ENCODE measurements at places on chromosomes 12 and 14.

DNA sequence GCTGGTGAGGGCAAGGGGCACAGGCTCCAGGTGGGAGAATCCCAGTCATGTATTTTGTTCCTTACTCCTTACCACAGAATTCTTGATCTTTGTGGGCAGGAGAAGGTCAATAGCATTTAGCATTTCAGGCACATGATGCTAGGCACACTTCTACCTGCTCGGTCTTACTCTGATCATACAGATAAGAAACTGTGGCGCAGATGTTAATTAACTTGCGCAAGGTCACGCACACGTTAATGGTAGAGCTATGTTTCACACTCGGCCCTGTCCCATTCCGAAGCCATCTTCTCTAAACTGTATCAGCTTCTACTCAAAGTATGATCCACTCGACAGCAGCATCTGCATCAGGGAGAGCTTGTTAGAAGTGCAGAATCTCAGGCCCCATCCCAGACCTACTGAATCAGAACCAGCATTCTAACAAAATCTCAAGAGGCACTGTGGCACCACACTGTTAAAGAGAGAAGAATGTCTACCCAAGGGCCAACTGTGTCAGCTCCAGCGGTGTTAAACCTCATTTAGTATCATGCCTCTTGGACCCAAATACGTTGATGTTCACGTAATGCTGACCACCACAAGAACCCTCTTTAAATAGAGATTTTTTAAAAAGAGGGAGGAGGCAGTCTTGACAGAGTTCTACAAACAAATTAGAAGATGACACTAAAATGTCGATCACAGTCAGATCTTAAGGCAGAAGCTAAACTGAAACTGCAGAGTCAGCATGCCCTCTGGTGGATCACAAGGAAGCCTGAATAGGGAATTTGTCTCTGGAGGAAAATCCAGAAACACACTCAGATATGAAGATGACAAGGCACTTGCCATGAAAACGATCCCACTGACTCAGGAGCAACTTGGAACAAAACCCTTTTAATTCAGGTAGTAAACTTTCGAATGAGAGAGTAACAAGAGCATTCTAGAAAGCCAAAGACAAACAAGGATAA, 7.3 kb downstream of the STXBP6 start:
- DNase-seq: no peak

GRCh38 chr14:58740379-58740935, 102.7 kb downstream of the DACT1 start:
- no peak for DNase-seq

- DNase-seq: no peak
These were observed 8.7 kb downstream of the LRP1-AS start for GRCh38 chr12:57138526-57139272.

- DNase-seq: no peak
These were observed 41.4 kb downstream of the PHETA1 start for GRCh38 chr12:111327474-111327873.

- no peak for DNase-seq
These were observed 58.4 kb downstream of the DCAF5 start for GRCh38 chr14:69094481-69094880.

DNA sequence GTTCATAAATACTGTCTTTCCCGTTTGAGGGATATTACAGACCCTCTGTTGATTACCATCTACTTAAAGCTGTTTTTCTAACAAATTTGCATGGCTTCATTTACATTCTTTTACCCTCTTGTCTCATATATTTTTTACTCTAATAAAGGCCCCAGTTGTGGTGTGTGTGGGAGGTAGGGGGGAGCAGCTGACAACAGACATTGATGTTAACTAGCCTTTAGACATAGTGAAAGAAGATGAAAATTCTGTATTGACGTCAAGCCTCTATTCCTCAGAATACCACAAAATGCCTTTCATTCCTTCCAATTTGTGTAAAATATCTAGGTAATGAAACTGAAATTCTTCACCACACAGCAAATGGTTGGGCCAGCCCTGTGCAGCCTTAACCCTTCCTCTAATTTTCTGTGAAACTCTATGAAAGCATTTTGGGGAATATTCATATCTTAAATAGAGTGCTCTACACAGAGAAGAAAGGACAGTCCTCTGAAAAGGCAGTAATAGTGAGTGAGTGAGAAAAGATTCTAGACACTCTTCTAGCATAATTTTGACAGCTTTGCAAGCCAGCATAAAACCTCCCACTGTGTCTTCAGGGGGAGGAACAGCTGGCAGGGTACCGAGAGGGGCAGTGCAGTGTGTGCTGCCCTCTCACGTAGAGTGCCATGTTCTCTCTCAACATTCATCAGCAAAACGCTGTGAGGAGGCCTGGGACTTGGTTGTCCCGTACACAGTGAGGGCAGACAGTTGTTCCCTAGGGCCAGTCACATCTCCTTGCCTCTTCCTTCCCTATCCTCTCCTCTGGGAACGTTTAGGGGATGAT, 20.1 kb upstream of the CERS5 start:
- DNase-seq: no peak

DNA sequence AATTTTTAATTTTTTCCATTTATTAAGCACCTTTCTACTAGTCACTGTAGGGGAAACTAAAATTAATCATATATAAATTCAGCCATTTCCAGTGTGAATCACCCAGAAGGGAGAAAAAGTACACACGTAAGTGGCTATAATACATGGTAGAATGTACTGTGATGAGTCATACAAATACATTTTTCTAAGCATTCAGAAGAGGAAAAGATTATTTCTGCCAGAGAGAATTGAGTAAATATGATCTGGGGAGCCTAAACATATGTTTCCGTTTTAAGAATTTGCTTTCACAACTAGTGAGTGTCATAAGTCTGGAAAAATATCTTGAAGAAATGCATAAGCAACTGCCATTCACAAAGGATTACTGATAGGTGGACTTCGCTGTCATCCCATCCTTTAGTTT, 102.8 kb downstream of the TGFB3 start:
- no peak for DNase-seq

DNA sequence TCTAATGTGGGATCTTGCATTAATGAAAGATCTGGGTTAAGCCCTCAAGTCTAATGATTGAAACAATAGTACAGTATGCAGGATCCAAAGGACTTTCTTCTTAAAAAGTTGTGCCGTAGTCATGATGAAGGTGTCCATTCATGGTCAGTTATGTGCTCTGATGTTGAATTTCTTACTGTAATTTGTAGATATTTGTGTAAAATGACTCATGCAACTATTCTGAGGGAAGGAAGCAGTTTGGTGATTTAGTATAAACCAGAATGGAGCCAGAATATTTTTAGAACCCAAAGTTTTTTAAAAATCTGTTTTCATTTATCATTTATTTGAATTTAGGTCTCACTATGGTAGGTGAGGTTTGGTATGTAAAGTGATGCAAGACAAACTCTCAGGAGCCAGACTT, 151.2 kb downstream of the AKAP6 start:
- no peak for DNase-seq

- no peak for DNase-seq
These were observed 49.8 kb downstream of the PTGER2 start for GRCh38 chr14:52363961-52364360.

- no peak for DNase-seq
These were observed 125.2 kb downstream of the GTF2A1 start for GRCh38 chr14:81095539-81095938.

DNA sequence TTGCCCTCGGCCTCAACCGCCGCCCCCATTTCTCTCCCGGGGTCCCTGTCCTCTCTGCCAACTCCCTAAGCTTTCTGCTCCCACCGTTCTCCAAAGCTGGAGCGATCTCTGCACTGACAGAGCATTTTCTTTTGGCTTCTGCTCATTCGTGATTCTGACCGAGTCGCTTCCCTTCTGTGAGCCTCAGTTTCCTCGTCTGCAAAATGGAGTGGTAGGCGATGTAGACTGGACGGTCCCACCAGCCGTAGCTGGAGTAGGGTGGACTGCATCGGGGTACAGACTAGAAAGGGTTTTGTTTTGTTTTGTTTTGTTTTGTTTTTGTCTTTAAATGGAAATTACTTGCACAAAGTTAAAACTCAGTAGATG, 2.4 kb downstream of the VSX2 start:
- DNase-seq: no peak

DNA sequence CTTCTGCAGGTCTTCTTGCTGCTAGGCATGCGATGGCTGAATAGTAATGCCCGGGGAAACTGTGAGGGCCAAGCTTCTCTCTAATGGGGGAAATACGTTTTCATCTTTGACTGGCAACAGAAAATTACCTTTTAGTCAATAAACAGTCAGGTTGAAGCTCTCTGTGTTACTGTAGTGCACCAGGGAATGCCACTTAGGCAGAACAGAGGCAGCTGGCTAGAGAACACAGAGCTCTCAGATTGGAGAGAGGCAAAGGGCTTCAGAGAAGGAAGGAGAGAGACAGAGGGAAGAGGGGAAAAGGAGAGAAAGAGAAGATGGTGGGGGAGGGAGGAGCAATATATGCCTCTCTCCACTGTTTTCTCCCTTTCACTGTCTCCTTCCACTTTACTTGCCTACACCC, 6.7 kb downstream of the HSD17B6 start:
- no peak for DNase-seq

GRCh38 chr14:63055631-63056030, 10.4 kb upstream of the KCNH5 start:
- no peak for DNase-seq

DNA sequence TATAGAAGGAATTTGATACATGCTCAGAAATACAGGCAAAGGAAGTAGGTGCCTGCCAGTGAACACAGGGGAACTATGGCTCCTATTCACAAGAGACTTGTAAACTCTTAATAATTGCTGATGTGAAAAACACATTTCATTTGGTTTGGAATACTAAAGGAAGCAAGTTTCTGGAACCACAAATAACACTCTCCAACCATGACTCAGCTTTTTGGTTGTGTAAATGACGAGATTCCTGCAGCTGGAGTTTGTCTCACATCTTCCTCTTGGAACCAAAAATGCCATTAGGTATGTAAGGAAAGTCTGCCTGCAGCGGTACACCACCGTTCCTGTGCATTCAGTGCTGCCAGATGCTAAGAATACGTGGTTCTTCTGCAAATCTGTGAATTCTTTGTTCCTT, 4.5 kb upstream of the OR11H6 start:
- DNase-seq: no peak

DNA sequence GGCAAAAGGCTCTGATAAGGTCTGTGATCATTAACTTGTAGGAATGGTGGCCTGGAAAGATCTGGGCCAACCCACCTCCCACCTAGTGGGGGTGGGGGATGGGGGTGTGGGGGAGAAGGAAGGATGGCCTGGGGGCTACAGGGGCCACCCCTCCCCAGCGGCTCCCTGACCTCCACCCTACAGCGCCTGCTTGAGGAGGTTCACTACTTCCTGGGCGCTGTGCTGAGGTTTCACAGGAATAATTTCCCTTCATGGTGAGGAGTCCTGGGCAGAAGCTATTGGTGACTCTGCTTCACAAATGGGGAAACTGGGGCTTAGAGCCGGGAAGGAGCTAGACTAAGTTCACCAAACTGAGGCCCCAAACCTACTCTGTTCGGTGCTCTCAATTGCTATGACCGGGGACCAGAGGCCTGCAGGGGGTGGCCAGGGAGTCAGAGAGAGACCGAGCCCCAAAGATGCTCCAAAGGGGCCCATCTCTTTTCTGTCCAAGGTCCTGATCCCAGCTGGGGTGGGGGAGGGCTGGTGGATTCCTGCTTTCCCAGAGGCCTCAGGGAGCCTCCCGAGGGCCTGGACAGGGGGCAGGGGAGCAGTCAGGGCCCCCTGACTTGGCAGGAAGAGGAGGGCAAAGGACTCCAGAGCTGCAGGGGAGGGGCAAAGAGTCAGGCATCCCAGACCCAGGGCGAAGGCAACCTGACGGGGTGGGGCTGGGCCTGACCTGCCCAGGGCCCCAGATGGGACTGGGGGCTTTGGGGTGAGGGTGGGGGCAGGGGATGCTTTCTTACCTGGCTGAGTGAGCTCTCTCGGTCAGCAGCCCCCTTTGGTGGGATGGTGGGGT, 1.7 kb downstream of the HNF1A start:
- no peak for DNase-seq

DNA sequence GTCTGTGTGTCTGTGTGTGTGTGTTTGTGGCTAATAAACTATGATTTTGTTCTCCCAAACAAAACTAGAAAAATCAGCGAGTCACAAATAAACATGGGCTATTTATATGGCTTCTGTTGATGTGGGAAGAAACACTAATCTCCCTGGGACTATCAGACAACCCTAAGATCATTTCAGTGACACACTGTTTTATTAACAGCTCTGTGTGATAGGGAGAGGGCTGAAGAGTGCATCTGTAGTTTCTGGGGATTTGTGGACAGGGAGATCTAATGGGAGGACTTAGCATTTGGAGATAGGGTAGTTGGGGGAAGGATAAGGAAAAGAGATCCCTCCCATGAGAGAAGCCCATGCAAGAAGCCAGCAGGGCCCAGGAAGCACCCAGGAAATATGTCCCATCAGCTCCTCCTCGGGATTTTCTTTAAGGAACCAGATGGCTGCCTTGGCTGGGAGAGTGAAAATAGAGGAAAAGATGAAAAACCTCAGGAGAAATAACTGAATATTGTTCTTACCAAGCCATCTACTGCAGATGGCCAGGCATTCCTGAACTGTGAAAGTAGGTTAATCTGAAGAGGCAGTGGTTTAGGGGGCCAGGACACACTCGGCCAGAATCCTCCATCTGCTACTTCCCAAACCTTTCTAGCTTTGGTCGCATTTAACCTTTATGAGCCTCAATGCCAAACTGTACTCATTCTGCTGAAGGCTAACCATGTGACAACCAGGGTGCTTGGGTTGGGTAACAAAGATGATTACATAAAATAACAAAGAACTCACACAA, 253.4 kb downstream of the BTG1 start:
- DNase-seq: no peak

- DNase-seq: no peak
These were observed 11.0 kb downstream of the TESPA1 start for GRCh38 chr12:54973556-54973955.

- no peak for DNase-seq
These were observed 98.0 kb downstream of the KCNH5 start for GRCh38 chr14:62947301-62947700.

DNA sequence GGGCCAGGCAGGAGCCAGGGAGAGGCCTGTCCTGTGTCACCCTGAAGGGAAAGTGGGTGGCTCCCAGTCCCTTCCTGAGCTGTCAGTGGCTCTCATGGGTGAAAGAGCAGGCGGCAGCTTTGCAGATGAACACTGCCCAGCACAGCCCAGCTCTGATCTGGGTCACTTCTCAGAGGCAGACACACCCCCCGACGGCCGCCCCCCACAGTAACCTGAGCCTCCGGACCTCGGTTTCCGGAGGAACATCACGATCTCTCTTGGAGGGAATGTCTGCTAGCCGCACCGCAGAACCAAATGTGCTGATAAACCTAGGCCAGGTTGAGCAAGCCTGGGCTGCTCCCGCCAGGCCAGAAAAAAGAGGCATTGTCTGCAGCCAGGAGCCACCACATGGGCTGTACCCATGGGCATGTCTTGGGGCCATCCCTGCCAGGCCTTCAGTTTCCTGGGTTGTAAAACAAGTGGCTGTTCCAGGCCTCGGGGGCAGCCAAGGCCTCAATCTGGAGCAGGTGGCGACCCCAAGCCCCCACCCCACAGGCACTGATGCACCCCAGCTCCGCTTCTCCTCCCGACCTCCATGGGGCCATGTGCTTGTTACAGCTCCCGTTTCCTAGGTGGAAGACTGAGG, 57.6 kb downstream of the NCOR2 start:
- no peak for DNase-seq

GRCh38 chr14:44607701-44608100, 100.6 kb upstream of the FSCB start:
- no peak for DNase-seq

Measured in activated gamma-delta T cell (primary cell).